ENCODE measurements at places on chromosomes 2 and 18.
A peak's percentile ranks its signal among the peaks of the same experiment; 100 is the strongest.

DNA sequence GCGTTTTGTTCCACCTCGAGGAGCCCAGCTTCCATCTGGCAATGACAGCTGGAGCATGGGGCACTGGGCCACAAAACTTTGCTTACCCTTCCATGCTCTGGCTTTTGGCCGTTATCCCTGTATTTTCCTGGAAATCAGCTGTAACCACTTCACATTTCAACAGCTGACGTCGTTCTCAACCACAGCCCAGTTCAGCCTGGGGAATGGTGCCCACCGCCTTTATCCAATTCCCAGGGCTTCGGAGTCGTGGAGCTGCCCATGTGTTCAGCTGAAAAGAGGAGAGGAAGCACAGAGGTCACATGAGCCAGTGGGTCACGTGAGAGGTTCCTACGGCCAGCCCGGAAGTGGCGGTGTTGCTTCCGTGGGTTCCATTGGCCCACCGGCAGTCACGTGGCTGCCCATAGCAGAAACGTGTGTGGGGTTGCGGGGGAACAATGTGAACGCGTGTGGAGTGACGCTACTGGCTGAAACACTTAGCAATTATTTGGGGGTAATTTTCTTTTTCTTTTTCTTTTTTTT, 16.7 kb upstream of the EDAR start:
- no peak for DNase-seq

DNA sequence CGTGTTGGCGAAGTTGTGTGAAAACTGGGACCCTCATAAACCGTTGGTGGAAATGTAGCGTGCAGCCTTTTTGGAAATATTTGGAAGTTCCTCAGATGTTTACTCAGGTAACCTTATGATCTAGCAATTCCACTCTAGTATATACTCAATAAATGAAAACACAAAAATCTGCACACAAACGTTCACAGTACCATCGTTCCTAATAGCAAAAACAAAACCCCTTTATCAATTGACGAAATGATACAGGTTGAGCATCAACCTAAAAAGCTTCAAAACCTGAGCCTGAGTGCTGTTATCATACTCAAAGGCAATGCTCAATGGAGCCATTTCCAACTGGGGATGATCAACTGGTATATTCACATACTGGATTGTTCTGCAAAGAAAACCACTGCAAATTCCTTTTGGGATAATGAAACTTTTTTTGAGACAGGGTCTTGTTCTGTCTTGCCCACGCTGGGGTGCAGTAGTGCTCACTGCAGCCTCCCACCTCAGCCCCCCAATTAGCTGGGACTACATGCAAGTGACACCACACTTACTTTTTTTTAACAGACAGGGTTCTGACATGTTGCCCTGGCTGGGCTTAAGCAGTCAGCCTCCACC, 777 bp upstream of the C18orf32 start:
- DNase-seq: no peak

GRCh38 chr2:205556357-205556756, 125.9 kb upstream of the NRP2 start:
- no peak for DNase-seq

DNA sequence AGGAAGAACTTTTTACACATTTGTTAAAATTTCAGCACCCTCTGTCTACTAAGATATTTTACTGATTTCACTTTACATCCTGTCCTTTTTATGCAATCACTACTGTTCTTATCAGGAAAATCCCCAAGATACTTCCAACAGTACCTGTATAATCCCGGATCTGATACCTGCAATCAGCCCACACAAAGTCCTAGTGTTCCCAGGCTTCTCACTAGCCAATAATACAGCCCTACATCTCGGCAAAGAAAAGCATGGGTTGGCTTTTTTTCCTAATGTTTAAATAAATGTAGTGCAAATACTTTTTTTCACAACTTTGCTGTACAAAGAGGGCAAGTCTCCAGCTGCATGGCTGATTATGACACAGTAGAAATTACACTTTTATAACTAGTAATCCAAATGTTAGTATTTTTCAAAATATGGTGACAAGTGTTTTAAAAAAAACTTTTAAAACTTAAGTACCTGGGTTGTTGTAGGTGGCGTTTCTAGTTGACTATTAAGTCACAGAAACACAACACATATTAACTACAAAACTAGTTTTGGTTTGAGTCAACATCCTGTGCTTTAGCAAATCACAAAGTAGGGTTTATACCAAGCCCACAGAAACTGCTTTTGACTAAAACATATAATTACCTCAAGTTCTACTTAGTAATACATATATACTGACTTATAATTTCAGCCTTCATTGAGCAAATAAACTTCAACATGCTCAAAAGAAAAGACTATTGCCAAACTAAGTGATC, 19.5 kb downstream of the CNOT11 start:
- DNase-seq: no peak

DNA sequence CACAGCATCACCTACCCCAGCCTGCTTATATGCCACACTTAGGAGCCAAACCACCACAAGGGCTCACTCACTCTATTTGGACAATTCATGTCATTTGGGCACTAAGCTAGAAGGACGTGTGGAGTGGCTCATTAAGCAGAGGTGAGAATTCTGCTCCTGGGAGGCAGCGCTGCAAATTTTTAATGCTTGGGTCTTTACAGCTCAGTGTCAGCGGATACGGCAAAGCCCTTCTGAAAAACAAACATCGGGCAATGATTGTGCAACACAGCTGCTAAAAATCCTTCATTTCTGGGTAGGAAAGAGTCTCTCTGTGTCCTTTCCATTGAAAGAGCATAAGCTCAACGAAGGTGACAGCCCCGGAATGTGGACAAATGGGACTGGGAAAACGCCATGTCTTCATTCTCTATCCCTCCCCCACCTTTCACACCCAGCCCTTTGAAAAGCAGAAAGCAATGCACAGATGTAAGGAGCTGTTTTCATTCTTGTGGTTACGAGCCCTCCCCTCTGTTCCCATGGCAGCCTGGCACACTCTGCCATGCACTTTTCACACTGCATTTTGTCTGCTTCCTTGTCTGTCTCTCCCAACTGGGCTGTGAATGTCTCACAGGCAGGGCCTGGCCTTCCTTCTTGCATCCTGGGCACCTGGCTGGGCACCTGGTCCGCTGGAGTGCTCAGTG, 16.0 kb downstream of the TMEM177 start:
- DNase-seq: peak; percentile 26

- no peak for DNase-seq
Measured at GRCh38 chr2:36663851-36664695, 32.4 kb upstream of the VIT start.

DNA sequence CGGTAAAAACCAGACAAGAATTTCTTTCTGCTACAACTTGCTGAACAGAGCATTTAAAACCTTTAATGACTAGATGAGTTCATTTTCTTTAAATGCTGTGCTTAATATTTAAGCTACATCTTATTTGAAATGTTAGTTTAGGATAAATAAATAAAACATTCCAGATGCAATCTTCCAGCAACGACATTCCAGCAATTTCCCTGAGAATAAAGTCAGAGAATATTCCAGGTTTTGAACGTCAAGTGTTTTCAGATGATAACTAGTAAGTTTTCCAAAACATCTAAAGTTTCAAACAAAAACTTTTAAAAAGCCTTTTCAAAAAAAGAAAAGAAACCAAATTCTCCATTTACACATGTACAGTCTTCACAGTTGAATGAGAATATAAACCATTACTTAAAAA, 104.8 kb downstream of the PPP1R1C start:
- no peak for DNase-seq

- no peak for DNase-seq
Measured at GRCh38 chr18:23756590-23757436, 67.6 kb downstream of the LAMA3 start.

DNA sequence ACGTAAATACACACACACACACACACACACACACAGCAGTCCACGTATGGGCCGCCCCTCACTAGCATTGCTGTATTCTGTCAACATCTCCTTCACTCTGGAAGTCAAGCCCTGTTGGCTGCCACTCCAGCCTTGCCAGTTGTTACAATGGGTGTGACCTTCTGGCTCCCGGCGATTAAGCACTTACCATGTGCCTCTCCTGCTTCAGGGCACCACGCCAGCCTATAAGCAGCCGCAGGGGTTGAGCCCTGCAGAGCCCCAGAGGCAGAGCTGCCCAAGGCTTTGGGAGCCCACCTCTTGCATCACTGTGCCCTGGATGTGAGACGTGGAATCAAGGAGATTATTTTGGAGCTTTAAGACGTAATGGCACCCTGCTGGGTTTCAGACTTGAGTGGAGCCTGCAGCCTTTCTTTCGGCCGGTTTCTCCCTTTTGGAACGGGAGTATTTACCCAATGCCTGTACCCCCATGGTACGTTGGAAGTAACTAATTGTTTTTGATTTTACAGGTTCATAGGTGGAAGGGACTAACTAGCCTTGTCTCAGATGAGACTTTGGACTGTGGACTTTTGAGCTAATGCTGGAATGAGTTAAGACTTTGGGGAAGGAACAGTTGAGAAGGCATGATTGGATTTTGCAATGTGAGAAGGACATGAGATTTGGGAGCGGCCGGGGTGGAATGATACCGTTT, 54.5 kb upstream of the ROCK2 start:
- DNase-seq: no peak

GRCh38 chr2:156309167-156309566, 23.4 kb downstream of the NR4A2 start:
- DNase-seq: no peak

- no peak for DNase-seq
Measured at GRCh38 chr2:201808027-201808426, 1.7 kb downstream of the CDK15 start.

- no peak for DNase-seq
Measured at GRCh38 chr18:32714571-32715148, 58.2 kb downstream of the KLHL14 start.

GRCh38 chr2:239978411-239978810, 46.7 kb downstream of the NDUFA10 start:
- DNase-seq: peak; percentile 68

- DNase-seq: no peak
Measured at GRCh38 chr18:61891894-61892293, 913 bp downstream of the RNF152 start.

GRCh38 chr2:101294861-101295260, 13.6 kb downstream of the RNF149 start:
- no peak for DNase-seq

GRCh38 chr2:133635131-133635530, 66.9 kb upstream of the NCKAP5 start:
- no peak for DNase-seq

DNA sequence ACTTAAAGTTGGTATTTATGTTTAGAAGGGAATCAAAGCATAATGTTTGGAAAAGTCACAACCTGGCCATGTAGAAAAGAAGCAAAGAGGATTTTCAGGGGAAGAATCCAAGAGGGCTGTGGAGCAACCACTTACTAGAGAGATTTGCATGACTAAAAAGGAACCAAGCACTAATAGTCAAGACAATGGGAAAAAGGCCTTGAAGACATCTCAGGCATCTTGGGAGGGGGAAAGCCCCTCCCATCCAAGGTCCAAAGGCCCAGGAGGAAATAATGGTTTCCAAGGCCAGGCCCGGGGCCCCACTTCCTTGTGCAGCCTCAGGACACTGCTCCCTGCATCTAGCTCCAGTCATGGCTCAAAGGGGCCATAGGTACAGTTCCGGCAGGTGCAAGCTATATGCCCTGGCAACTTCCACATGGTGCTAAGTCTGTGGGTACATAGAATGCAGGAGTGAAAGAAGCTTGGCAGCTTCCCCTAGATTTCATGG, 128.1 kb downstream of the EIPR1 start:
- no peak for DNase-seq

DNA sequence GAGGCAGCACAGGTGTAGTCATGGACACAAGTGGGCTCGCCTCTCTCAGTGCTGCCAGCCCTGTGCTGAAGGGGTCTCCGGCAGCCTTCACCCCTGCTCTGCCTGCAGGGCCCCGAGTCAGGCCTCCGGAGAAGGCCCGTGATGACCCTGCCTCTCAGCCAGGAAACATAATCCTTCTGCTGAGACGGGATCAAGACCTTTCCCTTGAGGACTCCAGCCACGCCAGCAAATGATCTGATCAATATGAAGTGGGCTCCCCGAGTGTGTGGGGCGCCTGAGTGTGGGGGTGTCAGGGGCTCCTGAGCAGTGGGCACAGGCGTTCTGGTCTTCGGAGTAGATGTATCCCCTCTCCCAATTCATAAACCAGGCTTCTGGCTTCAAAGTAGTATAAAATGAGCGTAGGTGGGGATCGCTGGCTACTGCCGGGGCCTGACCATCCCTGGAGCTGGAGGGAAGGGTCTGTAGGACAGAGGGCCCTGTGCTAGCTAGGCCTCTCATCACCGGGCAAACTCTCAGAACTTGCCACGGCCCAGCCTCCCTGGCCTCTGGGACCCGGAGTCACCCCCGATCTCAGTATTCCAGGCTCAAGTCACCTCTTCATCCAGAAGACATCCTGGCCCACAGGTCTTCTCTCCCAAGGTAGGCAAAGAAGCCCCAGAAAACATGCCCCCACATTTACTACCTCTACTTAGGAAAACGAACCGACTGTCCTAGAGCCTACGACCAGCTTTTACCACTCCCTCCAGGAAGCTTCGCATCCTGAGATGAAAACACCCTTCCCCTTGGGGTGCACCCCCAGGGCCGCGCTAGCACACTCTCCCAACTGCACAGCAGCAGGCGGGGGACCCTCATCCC, 33.6 kb downstream of the CRACDL start:
- no peak for DNase-seq

DNA sequence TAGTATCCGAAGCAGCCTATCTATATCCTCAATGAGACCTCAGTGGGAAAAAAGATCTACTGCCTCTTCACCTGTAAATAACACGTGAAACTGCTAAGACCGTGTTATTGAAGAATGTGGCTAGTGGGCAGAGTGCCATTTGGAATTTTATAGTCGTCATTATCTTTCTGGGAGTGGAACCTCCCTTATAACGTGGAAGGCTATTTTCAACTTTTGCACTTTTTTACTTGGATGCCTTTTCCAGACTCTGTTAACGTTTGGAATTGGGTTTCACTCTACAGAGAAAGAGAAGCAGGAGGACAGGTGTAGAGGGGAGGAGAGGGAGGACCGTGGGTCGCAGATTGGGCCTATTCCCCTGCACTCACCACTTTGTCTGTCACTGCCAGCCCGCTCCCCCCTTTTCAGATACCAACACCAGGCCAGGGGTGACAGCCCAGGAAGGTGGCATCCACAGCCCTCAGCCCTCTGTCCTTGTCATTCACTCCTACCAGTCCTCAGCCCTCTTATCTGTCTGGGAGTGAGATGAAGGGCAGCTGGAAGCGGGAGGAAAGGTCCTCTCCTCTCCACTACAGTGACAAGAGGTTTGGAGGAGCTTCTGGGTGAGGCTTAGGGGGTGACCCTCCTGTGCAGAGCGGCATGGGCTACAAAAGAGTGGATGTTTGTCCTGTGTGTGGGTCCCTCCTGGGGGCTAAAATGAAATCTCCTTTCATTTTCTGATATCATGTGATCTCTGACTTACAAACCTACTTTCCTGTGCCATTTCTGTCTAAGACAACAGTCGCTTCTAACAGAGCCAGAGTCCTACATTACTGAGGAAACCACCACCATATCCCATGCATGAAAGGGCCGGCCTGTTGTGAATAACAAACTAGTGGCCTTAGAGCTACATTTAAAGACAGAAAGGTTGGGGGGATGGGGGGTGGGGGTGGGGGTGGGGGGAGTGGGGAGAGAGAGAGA, 23.9 kb upstream of the CEP68 start:
- no peak for DNase-seq

GRCh38 chr18:57801761-57802212, 1.3 kb downstream of the ATP8B1 start:
- no peak for DNase-seq
